ENCODE measurements at places on chromosomes 11 and 22.
A peak's percentile ranks its signal among the peaks of the same experiment; 100 is the strongest.

DNA sequence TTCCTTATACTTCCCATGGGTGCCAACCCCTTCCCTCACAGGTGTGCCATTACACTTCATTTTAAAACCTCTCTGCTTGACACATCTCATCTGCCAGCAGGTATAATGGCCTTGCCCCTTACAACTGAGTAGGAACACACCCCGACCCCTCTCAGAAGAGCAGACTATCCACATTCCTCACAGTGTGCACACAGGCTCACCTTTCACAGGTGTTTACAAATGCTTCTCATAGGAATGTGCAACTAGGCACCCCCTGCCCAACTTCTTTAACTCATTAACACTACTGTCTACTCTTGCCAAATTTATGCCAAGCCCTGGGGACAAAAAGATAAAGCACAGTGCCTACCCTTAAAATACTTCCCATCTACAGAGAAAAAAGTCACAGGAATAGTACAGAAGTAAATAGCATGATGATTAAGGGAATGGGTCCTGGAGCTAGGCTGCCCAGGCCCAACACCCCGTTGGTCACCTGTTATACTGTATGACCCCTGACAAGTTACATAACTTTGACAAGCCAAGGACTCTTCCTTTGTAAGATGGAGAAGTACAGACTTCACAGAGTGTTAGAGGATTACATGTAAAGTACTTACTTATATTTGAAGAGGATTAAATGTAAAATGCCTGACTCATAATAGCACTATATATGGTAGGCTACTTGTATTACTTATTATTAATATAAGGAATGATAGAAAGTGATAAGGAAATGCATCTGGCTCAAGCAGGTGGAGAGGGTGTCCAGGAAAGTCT, 15.2 kb downstream of the TRIM3 start:
- DNase-seq, result no peak

GRCh38 chr11:110472858-110473257, 43.1 kb downstream of the FDX1 start:
- DNase-seq, result no peak

- no peak for DNase-seq
Measured at GRCh38 chr11:40273192-40273732, 1186.2 kb downstream of the LRRC4C start.

GRCh38 chr11:29022676-29023075, 914.5 kb downstream of the METTL15 start:
- no peak for DNase-seq

- DNase-seq, result no peak
Measured at GRCh38 chr11:3001496-3001895, 9.4 kb upstream of the NAP1L4 start.

- DNase-seq, result no peak
Measured at GRCh38 chr22:44732017-44732561, 20.3 kb upstream of the ARHGAP8 start.

- DNase-seq, result no peak
Measured at GRCh38 chr11:11958403-11959231, 49.8 kb downstream of the DKK3 start.

DNA sequence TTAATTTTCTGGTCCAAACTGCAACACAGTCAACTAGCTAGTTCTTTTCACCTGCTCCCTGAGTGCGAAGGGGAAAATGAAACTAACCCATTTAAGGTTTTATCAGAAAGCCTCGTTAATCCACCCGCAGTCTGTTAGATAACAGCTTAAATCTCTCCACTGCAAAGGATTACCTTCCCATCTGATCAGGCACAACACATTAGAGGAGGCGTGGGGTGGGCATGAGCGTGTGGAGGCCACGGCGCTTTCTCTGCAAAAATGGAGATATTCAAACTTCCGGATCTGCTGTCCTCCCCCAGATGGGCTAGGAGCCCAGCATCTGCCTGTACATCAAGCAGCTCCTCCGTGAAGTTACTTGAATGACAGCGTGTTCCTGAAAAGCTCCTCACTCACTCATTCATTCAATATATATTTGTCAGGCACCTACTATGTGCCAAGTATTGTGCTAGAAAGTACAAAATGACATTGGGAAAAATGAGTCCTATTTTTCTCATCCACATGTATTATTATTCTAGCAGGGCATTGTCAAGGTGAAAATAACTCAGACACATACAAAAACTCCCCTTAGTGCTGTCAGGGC, 13.5 kb upstream of the ANKK1 start:
- DNase-seq, result no peak

DNA sequence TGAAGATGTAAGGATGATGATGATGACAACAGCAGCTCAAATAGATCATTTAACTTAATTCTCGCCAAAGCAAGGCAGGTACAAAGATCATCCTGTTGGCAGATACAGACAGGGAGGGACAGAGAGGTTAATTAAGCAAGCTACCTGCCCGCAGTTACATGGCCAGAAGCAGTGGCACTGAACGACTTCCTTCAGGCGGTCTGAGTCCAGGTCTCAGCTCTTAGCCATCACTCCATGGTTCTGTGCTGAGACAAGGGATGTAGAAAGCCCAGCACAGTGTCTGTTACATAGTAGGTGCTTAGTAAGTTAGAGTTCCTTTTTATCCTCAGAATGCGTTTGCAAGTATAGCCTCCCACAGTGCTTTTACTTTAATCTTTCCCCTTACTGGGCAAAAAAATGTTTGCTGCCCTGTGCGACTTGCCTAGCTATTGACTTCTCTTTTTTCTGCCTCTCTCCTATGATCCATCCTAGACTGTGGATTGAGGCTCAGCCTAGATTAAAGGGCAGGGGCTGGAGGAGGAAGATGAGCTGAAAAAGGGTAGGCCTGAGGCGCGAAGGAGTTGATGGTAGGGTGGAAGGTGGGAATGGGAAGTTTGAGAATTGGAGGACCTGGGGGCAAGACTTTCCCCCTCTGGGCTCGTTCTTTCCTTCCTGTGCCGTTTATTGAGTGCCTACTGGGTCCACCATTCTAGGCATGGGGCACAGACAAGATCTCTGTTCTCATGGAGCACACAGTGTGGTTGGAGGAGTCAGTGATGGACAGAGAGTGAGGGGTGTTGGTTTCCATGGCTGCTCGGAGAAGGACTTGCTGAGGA, 108.2 kb upstream of the OR4B1 start:
- no peak for DNase-seq

DNA sequence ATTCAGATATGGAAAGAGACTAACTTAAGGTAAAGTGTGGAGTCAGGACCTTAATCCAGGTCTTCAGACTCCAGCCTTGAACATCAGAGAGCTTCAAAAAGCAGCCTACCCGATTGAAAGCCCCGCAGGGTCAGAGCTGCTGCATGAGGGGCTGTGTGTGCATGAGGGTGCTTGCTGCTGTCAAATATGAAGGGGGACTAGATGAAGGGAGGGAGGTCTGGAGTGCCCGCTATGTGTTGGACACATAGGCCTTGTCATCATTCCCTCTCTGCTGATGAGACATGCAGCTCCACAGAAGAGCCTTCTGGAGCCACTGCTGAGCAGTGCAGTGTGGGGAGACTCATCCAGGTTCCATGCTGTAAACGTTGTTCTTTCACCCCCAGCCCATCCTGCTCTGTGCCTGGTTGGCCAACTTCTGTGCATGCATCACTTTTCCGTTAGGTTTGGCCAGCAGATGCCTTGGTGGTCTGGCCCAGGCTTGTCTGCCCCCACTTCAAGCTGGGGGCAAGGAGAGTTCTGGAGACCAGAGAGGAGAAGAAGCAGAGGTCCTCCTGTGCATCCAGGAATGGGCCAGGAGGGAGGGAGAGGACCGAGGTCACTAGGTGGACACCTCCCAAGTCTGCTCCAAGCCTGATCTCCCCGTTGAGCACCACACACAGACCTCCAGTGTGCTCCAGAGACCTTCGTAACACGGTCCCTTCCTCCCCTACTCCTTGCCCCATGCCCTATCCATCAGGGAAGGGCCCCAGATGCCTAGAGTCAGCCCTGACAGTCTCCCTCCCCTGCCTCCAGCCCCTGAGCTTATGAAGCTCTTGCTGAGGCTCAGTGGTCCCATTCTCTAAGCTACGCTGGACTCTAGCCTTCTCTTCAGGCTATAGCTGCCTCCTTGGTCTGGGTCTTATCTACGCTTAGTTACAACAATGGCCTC, 32.0 kb downstream of the LRRC32 start:
- no peak for DNase-seq

- peak; percentile 35 for DNase-seq
Measured at GRCh38 chr11:115324581-115325432, 179.4 kb downstream of the CADM1 start.

- no peak for DNase-seq
Measured at GRCh38 chr22:37557321-37558001, 2.8 kb upstream of the CDC42EP1 start.

- DNase-seq, result peak; percentile 54
Measured at GRCh38 chr11:72951888-72952287, 137.7 kb downstream of the ATG16L2 start.

- no peak for DNase-seq
Measured at GRCh38 chr11:78428266-78428636, 10.6 kb upstream of the GAB2 start.

DNA sequence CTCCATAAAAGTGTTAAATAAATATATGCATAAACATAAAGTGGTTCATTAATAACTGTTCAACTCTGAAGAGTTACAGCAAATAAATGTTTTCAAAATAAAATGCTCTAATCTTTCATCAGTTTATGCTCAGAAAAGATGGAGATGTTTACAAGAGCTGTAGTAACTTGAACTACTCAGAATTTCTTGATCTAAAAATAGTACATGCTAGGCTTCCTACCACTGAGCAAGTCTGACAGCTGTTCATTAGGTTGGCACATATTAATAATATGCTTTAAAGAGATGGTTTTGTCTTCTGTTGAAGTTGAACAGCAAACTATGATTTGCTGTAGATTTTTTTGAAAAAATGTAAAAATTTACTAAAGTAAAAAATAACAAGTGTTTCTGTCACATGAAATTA, 10.8 kb upstream of the SLN start:
- no peak for DNase-seq

DNA sequence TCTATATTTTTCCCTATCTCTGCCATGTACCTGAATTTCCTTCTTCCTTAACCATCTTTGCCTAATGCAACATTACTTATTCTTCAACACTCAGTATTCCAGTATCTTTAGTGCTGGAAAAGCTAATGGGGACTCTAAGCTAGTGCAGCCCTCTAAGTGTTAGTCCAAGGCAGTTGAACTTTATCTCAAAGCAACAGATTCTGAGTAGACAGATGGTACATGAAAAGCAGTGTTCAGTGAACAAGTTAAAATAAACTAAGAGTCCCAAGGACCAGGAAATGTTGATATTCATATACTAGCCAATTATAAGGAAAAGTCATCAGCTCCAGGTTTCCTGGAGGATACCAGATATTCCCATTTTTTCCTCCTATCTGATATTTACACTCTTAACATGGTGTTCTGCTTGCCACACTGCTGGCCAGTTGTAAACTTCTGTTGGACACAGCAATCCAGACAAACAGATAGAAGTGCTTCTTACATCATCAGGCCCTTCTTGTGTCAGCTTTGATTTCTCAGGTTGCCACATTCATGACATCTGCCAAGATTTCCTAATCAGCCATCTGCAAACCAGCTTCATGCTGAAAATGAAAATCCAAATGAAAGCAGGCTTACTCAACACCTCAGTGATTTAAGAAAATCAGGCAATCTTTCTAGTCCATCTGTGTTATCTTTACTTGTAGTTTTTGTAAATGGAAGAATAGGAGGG, 255.9 kb upstream of the POU2AF2 start:
- no peak for DNase-seq

GRCh38 chr11:95913830-95914615, 9.9 kb downstream of the MTMR2 start:
- DNase-seq, result no peak

DNA sequence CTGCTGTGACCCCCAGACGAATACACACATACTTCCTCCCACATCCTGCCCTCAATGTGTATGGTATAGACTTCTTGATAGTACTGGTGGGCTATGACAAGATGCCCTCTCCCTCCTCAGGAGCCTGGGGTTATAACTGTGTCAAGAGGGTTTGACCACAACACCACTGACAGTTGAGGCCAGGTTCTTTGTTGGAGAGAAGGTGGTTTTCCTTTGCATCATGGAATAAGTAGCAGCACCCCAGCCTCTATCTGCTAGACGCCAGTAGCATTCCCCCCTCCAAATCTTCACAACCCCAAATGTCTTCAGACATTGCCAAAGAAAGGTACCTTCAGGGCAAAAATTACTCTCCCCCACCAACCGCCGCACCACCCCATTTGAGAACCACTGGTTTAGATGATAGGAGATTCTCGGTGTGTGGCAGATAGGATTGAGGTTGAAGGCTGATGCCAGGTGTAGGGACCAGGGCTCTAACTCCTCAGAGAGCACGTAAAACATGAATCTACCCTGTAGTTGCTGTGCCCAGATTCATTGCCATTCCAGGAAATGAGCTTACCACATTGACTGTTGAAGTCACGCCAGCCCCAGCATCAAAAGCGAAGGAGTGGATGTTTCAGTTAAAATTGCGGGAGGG, 5.5 kb upstream of the MYO18B start:
- no peak for DNase-seq

All from germinal center (tissue), 1 donor.